ENCODE measurements at places on chromosomes 5 and 9. TPM values are rescaled to one million over a fixed set of nuclear protein-coding genes. Genes with fewer than 3 reads are reported as not detected.

Gene GABRA1
- total RNA-seq = not detected

Gene NIM1K
- 0.61 TPM for total RNA-seq

Gene COL27A1
- 0.47 TPM for total RNA-seq

Gene SLC27A6
- not detected for total RNA-seq

Gene ERAP2
- total RNA-seq = 93.0 TPM

Gene FLT4
- 0.90 TPM for total RNA-seq

Gene AJM1
- 5.6 TPM for total RNA-seq

Gene WDR38
- total RNA-seq = not detected

Gene NEUROG1
- not detected for total RNA-seq

Gene PCDHGB1
- not detected for total RNA-seq

Gene UNC13B
- 0.29 TPM for total RNA-seq

Gene GGTA1
- total RNA-seq = not detected

Gene ELOVL7
- total RNA-seq = 0.26 TPM

Gene DOLPP1
- total RNA-seq = 18.8 TPM

Gene ABL1
- total RNA-seq = 34.1 TPM

Gene PRDM12
- total RNA-seq = not detected

Gene SPATA31C2
- total RNA-seq = not detected

Gene RFESD
- 5.1 TPM for total RNA-seq

Gene BTNL8
- not detected for total RNA-seq

Gene RAD23B
- 106 TPM for total RNA-seq

Gene TAL2
- 0.39 TPM for total RNA-seq

Gene CLIC3
- total RNA-seq = 3.6 TPM

Gene SPATA9
- total RNA-seq = not detected

Gene NSD1
- 91.8 TPM for total RNA-seq

Gene AQP7
- not detected for total RNA-seq

Gene ISCA1
- 17.7 TPM for total RNA-seq

Gene CCDC171
- 1.9 TPM for total RNA-seq

Gene SLC36A2
- total RNA-seq = not detected

Gene EFNA5
- not detected for total RNA-seq

Gene SLC25A2
- 0.39 TPM for total RNA-seq

Gene SAXO1
- total RNA-seq = 0.10 TPM

Gene TLR4
- 0.16 TPM for total RNA-seq

Gene SLC31A2
- 2.0 TPM for total RNA-seq

Gene SLC6A7
- not detected for total RNA-seq

Gene TAF11L9
- total RNA-seq = not detected

Gene NR5A1
- total RNA-seq = not detected

Gene IL9
- total RNA-seq = not detected

Gene CD14
- 0.42 TPM for total RNA-seq

Gene FCN2
- not detected for total RNA-seq

Gene CRHBP
- 0.34 TPM for total RNA-seq

Gene ZFP2
- total RNA-seq = 0.21 TPM

Gene SPAAR
- total RNA-seq = not detected

Gene SEMA6A
- total RNA-seq = not detected

Gene PRUNE2
- 0.16 TPM for total RNA-seq

Gene IGFBPL1
- total RNA-seq = not detected

Gene NTNG2
- total RNA-seq = 4.8 TPM

Gene ACTBL2
- not detected for total RNA-seq

Gene CLK4
- 25.5 TPM for total RNA-seq

Gene REEP2
- total RNA-seq = 1.1 TPM

Gene FOXD1
- not detected for total RNA-seq

Gene SLC46A2
- not detected for total RNA-seq

Gene PFN3
- total RNA-seq = not detected

Gene TMEM215
- total RNA-seq = not detected

Gene NUDT12
- 0.29 TPM for total RNA-seq

Gene PCDHGB2
- total RNA-seq = 0.13 TPM

Gene C5orf52
- not detected for total RNA-seq

Gene EEIG1
- total RNA-seq = 232 TPM

Gene GCNT1
- total RNA-seq = 7.7 TPM

Gene OR2Y1
- total RNA-seq = not detected

Gene C1QTNF2
- not detected for total RNA-seq
